ENCODE measurements at places on chromosomes 6 and 20.

DNA sequence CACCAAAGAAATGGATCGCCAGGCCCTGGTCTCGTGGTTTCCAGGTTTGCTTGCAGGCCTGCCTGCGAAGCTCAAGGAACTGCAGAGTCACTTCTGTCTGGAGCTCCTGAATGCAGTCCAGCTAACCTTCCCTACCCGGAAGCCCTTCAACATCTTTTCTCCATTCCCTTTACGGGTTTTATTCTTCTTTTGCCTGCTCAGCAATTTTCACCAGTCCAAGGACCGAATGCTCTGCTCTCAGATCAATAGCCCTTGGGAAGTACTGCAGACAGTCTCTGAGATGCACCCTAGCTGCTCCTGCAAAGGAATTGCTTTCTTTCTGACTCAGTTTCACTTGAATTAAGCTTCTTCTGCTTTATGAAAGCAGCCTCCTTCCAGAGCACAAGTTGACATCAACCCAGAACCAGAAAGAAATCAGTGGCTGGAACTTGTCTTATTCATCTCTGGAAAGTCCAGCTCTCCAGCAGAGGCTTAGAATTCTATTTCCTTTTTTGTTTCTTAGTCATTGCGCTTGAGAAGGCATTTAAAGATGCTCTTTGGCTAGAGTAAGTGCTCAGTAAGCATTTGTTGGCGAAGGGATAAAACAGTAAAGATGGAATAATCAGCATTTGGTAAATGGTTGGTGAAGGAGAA lies 18.7 kb upstream of the YWHAB start:
- DNase-seq: no peak

DNA sequence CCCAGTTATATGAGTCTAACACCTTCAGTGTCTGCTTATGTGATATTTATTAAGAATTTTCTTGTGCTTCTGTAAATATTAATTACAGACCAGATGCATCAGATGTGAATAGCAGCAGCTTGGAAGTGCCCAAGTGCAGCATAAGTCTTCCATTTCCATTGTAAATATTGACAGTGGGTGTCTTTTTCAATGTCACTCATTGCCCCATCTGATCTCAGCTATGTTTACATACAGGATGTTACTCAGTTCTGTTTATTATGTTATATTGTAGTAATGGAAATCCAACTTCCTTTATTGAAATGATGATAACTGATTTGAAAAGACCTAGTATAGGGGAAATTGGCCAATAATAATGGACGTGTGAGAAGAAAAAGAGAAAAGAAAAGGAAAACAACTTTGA lies 296.7 kb downstream of the SAMD5 start:
- DNase-seq: no peak

GRCh38 chr6:14763139-14763538 lies 482.7 kb upstream of the JARID2 start:
- DNase-seq: peak; percentile 12

GRCh38 chr20:57819691-57820380 lies 110.0 kb upstream of the PMEPA1 start:
- DNase-seq: no peak

- DNase-seq: peak; percentile 67
Observed at GRCh38 chr6:127554435-127555006, 22.5 kb upstream of the C6orf58 start.

GRCh38 chr20:8331740-8332412 lies 199.8 kb downstream of the PLCB1 start:
- DNase-seq: no peak

DNA sequence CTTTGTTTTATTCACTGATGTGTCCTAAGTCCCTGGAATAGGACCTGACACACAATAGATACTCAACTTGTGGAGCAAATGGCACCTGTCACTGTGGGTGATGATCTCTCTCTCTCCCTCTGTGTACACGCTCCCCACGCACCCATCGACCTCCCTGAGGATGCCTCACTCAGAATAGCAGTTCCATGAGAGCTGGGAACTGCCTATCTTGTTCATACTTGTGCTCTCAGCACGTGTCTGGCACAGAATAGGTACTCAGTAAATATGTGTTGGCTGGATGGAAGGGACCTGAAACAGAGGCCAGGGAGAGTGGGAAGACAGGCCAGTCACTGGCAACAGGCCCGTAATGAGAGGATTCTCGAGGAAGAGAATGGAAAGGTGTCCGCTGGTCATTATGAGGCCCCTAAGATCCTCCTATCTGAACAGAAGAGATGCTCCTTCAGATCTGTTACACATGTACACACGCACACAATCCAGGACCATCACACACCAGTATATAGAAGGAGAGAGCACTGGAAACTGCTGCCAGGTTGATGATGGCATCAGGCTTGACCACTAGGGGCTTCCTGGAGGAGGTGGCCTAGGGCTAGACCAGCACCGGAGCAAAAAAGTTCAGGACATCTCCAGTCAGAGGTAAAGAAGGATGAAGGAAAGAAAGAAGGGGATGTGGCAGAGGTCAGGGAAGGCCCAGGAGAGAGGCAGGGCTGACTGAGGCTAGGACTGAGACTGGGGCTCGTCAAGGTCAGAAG lies 30.9 kb downstream of the VEGFA start:
- DNase-seq: no peak

GRCh38 chr20:58718121-58718563 lies 25.5 kb downstream of the NPEPL1 start:
- DNase-seq: no peak

GRCh38 chr20:36202891-36203338 lies 33.4 kb upstream of the AAR2 start:
- DNase-seq: peak; percentile 42

DNA sequence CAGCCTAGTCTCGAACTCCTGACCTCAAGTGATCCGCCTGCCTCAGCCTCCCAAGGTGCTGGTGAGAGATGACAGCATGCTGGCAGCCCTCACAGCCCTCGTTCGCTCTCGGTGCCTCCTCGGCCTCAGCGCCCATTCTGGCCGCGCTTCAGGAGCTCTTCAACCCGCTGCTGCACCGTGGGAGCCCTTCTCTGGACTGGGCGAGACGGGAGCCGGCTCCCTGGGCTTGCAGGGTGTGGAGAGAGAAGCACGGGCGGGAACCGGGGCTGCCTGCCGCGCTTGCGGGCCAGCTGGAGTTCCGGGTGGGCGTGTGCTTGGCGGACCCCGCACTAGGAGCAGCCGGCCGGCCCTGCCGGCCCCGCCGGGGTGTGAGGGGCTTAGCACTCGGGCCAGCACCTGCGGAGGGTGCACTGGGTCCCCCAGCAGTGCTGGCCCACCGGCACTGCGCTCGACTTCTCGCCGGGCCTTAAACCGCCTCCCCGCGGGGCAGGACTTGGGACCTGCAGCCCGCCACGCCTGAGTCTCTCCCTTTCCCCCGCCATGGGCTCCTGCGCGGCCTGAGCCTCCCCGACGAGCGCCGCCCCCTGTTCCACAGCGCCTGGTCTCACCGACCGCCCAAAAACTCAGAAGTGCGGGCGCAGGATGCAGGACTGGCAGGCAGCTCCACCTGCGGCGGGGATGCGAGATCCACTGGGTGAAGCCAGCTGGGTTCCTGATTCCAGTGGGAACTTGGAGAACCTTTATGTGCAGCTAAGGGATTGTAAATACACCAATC lies 31.5 kb upstream of the RANBP9 start:
- DNase-seq: no peak

GRCh38 chr6:14393910-14394309 lies 276.3 kb downstream of the CD83 start:
- no peak for DNase-seq

- no peak for DNase-seq
Observed at GRCh38 chr6:119728220-119728750, 378.7 kb upstream of the MAN1A1 start.

GRCh38 chr6:158285656-158286021 lies 26.6 kb upstream of the TULP4 start:
- DNase-seq: no peak

DNA sequence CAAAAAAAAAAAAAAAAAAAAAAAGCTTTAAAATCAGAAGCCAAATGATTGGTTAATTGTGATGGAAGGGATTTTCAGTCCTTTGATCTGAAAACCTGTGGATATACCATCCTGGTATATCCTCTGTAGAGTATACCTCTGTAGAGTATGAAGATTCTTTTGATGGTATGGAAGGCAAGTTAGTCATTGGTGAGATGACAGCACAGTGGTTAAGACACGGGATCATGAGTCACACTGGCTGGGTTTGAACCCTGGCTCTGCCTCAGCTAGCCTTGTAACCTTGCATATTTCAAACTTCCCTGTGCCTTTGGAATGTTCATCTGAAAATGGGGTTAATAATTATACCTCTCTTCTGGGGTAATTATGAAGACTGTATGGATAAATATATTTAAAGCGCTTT lies 179.3 kb downstream of the CARMIL1 start:
- DNase-seq: no peak

DNA sequence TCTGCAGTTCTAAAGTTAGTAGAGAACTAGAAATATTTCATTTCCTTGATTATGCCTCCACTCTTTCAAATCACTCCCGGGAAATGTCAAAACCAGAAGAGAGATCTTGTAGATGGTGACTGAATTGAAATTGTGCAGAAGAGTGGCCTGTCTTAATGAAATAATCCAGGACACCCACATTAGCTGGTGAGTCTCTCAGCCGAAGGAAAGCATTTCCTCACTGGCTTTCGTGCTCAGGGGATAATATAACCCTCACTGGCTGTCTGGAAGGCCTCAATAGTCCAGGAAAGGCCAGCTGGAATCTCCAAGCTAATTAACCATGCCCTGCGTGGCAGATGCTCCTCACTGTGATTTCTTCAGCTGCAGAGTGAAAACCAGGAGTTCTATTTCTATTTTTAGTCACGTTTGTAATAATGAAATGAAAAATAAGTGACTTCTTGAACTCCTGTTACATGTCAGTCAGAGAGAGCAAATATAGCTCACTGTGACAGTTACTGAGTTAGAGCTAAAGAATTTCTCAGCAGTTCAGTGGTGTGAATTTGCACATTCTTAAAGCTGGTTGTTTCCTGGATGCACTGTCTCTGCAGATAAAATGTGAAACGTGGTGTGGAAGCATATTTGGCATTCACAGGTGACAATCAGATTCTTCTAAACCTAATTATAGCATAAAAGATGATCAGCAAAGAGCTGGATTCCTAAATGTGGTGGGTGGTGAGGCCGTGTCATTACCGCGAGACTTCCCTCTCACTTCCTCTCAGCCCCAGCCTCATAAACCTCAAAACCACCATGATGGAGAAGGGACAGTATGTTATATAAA lies 211.7 kb downstream of the LMBRD1 start:
- DNase-seq: no peak

- no peak for DNase-seq
Observed at GRCh38 chr6:44059359-44060346, 67.6 kb downstream of the MRPL14 start.

DNA sequence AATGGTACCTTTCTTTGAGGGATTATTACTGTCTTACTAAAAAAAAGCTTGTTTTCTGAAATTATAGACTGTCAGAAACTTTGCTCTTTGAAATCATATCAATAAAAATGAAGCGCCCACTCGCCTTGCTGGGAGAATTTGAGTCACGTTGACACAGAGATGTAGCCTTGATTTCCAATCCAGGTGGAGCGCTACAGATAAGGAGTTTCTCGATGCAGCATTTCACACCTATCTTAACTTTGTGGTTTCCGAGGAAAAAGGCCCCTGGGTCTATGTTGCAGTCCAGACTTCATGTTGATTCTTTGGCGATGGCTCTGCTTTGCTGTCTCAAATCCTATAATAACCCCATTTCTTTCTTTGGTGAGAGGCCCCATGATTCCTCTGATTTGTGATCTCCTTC lies 158.1 kb upstream of the ARG1 start:
- no peak for DNase-seq

- no peak for DNase-seq
Observed at GRCh38 chr6:13289789-13290318, 38.5 kb downstream of the TBC1D7 start.

- DNase-seq: no peak
Observed at GRCh38 chr6:111301946-111302345, 181.1 kb downstream of the REV3L start.

DNA sequence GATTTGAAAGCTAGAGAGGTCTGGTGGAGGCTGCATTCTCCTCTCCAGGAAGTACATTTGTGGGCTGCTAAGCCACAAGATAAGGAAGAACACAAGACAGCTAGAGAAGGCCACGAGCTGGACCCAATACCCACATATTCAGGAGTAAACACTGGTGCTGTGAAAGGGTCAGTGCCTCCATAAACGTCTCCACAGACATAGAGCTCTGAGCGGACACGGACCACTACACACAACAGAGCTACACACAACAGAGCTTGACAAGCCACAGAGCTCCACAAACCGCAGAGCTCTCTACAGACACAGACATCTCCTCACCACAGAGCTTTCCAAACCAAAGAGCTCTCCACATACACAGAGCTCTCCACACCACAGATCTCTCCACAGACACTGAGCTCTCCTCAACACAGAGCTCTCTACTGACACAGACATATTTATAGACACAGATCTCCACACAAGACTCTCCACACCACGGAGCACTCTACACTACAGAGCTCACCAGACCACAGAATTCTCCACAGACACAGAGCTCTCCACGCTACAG lies 51.9 kb downstream of the ERMARD start:
- DNase-seq: no peak

DNA sequence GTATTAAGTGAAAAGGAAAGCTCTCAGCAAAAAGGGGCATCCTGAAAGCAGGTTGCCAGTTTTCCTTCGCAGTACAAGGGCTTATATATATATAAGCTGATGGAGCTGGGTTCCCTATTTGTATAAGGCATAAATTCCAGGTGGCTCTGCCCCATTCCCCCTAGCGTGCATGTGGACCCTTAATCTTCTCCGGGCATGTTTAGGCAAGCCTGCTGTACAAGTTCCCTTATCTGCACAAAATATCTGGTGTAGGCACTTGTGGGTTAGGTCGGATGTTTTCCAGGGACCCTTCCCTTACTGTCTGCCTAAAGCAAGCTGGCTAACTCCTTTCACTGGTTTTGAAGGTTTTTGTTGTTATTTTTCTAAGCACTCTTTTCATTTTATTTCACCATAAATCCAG lies 140.7 kb downstream of the FUT9 start:
- peak; percentile 73 for DNase-seq

DNA sequence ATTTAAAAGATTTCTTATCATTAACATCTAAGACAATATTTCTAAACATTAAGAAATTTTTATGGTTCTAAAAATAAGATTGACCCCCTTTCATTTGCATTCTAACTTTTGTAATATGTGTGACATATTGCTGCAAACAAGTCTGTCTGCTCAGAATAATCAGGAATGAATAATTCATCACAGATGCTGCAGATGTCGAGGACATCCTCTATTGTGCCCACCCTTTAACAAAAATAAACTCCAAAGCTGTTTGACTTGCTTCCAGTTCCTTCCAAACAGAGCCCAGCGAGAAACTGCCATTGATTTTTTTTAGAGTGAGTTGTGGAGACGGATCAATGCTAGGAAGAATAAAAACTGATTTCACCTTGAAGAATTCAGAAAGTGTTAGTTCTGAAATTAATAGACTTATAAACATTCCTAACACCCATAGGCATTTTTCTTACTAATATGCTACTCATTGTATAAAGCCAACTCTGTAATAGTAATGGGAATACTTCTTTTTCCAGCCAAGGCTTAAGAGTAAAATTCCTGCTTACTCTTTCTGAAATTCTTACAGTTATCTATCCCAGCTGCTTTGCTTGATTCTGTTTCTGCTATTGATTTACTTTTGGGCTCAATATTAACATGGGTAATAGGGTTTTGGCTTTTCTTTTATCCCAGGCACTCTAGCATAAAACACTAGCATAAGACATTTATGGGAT lies 244.8 kb upstream of the FAM83B start:
- no peak for DNase-seq
